ENCODE measurements at places on chromosomes 2 and 18.

DNA sequence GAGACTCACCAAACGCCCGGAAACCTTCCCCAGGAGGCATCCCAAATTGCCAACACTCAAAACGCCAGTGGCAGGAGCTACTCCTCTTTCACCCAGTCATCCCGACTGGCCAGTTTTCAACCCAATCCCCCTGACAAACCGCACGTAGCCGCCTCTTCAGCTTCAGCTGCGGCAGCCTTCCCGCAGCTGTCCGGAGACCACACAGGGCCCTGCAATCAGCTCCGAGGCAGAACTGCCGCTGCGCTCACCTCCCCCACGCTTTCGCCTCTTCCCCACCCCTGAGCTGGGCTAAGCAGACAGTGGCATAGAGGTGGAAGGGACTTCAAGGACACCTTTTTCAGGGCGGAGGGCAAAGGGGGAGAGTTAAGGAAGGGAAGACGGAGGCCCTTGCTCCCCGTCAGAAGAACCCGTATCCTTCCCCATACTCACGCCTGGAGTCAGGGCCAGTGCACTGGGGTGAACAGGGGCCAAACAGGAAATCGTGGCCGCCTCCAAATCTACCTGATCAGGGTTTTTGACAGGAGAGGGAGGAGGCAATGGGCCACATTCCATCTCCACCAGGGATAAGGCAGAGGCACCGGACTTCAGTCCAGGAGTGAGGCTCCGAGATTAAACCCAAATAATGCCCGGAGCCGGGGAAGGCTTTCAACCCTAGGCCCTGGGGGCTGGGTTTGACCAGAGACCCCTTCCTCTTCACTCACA, 16.9 kb downstream of the CYP26B1 start:
- DNase-seq = no peak

GRCh38 chr2:188117706-188118105, 174.0 kb upstream of the GULP1 start:
- DNase-seq = no peak

DNA sequence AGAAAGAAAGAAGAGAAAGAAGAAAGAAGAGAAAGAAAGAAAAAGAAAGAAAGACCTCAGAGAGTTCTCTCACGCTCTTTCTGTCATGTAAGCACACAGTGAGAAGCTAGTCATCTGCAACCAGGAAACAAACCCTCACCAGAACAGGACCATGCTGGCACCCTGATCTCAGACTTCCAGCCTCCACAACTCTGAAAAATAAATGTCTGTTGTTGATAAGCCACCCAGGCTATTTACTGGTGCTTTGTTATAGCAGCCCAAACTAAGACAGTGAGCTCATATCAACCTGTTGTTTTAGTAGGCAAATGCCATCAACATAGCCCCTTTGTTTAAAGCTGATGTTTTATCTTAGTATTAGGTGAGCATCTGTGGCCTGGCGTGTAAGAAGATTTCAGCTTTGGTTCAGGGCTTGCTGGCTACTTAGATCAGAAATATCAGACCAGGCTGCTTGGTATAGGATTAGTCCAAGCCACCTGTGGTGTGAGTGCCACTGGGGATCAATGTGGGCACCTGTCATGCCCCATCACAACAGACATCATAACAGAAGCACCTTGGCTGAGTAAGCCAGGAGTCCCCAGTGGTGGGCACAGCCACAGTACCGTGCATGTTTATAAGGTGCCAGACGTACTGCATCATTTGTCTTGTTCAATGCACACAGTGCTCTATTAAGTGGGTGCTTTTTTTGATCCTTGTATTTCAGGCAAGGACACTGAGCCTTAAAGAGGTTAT, 94.4 kb downstream of the LBH start:
- DNase-seq = no peak

- DNase-seq = no peak
Measured at GRCh38 chr2:230319211-230319862, 7.7 kb upstream of the SP140L start.

DNA sequence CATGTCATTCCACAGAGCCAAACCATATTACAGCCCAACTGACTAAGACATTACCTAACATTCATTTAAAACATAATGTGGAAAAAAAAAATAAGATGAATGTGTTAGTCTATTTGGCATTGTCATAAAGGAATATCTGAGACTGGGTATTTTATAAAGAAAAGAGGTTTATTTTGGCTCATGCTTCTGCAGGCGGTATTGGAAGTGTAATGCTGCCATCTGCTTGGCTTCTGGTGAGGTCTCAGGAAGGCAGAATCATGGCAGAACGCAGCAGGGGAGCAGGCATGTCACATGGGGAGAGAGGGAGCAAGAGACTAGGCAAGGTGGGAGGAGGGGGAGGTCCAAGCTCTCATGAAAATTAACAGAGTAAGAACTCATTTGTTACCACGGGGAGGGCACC, 504.8 kb upstream of the LRATD1 start:
- no peak for DNase-seq

DNA sequence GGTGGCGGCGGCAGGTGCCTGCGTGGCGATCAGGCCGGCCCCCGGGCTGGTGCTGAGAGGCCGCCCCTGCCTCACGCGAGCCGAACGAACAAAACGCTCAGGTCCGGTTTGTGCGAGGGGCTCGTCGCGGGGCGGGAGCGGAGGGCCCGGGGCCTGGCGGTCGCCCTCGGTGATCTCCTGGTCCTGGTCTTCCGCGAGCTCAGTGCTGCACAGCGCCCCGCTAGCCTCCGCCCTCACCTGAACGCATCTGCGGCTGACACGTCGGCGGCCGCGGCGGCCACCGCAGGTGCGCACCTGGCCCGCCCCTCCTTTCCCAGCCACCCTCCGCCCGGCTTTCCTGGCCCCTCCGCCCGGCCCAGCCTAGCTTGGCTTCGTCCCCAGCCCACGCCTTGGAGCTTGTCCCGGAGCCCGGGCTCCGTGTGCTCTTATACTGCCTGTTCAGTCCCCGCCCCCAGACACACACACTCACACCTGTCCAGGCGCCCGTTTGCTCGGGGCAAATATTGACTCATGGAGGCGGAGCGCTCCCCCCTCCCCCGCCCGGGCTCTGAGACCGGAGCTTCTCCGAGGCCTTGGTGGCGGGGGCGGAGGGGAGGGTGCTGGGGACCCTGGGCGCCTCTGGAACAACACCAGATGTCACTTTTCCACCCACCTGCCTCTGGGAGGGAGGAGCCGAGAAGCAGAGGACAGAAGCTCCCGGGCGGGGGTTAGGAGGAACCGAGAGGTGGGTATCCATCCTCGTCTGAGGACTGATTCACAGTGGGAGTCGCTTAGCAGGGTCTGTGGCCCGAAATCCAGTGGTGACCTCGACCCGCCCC, 8.6 kb upstream of the CRYBA2 start:
- DNase-seq = no peak

Measured in spinal cord (tissue), 10 donors.